ENCODE measurements at places on chromosomes 12 and 14.
A peak's percentile ranks its signal among the peaks of the same experiment; 100 is the strongest.

DNA sequence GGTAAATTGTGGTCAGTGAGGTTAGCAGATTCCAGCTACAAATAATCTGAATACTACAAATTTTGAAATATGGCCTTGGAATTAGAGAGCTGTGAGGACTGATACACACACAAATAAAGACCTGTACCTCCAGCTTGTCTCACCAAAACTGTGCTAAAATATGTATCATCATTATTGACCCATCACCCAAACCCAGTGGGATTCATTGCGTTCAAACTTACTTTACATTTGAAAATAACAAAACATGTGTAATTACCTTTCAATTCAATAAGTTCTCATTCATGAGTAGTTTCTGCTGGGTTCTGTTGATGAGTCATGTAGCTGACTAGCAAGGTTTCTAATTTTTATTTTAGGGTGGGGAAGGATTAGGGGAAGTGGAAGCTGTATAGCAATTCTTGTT lies 170.9 kb downstream of the MSRB3 start:
- DNase-seq, result no peak

DNA sequence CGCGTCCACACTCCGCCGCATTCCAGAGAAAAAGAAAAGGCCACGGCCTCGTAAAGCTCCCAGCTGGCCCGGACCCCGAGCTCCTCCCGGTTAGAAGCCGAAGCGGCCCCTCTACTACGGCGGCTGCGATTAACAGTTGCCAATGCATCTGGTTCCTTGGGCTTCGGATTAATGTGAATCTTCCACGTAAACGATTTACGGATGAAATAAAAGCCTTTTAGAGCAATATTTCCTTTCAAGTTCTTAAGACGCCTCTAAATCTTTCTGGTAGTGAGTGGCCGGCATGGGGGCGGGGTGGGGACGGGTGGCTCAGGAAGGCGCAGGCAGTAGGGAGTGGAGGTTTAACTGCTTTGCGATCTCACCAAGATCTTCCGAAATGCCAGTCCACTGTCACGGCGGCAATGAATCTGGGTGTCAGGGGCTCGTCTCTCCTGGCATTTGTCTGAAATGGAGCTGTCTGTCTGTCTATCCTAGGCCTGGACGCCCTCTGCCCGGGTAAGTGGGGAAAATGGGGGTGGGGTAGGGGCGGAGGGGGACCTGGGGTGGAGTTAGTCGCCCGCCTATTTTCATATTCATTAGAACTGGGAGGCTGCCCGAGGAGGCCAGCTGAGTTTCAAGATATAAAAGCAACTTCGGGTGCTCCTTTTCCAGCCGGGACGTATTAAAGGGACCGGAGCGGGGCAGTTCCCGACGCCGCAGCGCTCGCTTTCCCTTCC lies 413 bp upstream of the ALX1 start:
- no peak for DNase-seq

DNA sequence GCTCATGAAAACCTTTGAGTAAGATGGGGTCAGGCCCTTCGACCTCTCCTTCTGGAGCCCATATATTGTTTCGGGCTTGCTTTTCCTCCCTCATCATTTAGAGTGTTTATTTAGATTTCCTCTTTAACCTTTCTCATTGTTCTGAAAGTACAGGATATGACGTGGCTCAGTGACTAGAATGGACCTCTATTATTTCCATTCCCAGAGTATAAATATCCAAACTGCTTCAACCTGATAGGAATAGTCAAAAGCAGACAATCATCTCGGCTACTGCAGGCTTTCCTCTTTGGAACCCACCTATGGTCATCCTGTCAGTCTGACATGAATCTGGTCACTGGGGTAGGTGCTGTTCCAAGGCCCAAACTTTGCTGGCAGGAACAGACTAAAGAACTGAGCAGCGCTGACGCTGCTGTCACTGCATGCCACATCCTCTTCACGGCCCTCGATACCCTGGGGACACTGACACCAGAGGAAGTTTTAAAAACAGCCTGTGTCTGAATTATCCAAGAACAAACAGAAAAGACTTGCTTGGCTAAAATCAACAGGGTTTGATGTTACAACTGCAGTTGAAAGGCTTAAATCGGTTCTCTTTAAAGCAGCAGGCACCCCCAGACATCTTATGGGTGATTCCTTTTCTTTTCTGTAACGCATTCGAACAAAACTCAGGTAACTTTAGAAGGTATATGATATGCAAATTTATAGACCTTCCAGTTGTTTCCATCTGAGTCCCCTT lies 5.0 kb upstream of the DDX47 start:
- peak; percentile 2 for DNase-seq

DNA sequence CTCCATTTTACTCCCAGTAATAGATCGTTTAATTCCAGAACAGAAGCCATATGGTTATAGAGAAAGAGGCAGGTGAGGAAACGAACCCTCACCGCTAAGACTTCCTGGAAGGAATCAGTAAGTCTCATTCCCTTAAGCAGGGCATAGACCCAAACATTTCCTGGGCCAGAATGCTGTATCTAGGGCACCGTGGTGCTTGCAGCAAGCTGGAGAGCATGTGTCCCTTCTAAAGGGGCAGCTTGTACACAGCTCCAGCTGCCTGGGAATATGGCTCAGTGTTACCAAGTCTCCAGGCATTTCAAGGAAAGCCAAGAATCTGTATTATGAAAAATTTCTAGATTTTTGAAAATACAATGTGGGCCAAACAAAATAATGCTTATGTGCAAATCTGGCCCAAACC lies 73.4 kb downstream of the PPM1H start:
- DNase-seq, result no peak

DNA sequence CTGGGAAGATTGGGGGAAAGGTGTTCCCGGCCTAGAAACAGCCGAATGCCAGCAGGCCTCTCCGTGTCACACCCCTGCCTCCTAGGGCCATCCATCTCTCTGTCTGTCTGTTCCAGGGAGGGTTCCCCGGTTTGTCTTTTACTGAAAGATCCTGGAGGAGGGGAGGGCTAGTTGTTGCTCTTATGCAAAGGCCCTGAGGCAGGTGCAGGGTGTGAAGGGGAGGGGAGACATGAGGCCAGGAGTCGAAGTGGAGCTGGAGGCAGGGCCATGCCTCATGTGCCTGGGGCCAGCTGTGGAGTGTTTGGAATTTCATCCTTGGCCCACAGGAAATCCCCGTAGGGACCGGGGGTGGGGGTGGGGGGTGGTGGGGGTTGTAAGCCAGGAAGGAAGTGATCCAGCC lies 8.7 kb upstream of the RCOR1 start:
- DNase-seq, result no peak

- DNase-seq, result no peak
Observed at GRCh38 chr14:89418976-89419375, 1.9 kb upstream of the FOXN3 start.

DNA sequence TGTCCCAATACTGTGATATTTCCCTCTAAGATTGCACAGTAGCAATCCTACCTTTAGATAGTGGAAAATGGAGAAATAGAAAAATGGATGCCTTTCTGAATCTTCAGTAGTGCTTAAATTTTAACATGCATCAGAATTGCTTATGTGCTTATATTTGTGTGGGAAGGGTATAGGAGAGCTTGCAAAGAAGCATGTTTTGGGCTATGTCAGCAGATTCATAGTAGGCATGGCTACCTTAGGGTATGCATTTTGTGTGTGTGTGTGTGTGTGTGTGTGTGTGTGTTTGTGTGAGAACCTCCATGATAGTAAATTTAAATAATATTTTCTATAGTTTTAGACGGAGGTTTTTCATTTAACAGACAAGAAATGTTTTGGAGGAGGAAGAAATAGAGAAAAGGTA lies 38.3 kb downstream of the NEUROD4 start:
- no peak for DNase-seq
